Activated naive CD4-positive, alpha-beta T cell treated with anti-CD3 and anti-CD28 coated beads, Interleukin-2, amount 50 U/mL, for 16 hours (primary cell): ENCODE measurements at places on chromosomes 2 and 18.

- DNase-seq = peak; percentile 30
Measured at GRCh38 chr2:96867756-96868554, 1.9 kb downstream of the SEMA4C start.

DNA sequence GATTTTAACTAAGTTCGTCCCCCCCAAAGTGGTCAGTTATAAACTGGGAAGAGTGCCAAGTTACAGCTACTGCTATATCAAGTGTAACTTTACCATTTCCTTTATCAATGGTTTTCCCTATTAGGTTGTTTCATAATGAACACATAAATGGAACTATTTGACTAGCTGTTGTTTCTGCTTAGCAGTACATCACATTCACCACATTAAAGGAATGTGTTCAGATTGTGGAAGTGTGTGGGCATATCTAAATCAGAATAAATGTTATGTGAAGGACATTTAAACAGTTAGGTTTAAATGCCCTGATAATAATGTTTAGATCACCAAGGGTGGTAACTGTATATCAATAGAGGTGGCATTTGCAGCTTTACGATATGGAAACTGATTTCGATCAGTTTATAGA, 45.1 kb downstream of the SLC9A4 start:
- DNase-seq = no peak

DNA sequence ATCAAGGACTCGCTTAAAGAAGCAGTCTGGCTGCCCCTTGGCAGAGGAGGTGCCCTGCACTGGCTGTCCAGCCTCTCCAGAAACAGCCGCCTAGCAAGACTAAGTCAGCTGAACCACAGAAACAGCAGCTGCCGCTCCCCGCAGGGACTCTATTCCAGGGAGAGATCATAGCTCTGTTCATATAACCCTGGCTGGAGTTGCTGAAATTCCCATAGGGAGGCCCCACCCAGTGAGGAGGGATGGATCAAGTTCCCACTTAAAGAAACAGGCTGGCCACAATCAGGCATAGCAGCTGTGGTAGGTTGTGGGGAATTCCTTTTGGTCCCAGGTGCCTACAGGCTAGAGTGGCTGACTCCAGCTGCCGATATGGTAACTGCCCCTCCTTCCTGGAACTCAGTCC, 74.2 kb upstream of the MC4R start:
- no peak for DNase-seq

GRCh38 chr18:46360102-46360699, 256.0 kb downstream of the HAUS1 start:
- no peak for DNase-seq

DNA sequence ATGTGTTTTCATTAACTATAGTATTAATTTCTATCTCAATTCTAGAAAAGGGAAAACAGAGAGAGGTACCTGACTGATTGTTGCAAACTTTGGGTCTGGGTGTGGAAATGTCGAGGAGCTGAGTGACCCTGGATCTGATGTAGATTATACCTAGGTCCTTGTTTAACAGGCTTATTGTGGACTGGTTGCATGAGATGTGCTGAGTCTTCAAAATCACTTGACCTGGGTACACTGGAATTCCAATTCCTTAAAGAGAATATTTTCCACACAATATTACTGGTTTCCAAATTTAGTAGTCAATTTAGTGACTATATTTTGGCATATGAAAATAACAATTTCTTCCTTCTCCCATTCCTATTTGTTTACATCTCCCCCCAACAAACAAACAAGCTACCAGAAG, 13.6 kb downstream of the DUSP11 start:
- no peak for DNase-seq

DNA sequence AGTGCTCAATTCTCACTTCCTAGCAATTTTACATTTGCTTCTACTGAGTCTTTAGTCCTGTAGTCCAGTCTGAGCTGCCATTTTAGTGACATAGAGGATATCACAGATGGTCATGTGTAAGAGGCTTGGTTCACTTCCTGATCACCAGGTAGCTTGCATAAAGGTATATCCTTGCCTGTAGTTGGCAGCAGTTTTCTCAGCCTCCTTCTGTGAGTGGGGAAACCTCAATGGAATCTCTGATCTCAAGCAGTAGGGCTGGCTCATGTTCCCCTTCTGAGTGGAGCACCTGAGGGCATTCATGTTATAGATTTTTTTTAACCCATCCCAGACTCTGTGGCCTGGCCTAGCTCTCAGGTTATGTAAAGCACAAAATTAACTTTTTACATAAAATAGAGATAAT, 278.4 kb downstream of the RDH14 start:
- DNase-seq = no peak

DNA sequence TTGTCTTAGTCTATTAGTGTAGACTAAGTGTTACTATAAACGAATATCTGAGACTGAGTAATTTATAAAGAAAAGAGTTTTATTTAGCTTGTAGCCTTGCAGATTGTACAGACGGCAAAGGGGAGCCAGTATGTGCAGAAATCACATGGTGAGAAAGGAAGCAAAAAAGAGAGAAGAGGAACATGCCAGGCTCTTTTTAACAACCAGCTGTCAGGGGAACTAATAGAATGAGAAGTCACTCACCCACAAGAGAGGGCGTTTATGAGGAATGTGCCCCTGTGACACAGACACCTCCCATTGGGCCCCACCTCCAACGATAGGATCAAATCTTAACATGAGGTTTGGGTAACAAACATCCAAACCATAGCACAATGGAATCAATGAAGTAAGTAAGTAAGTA, 20.6 kb upstream of the ZNF804A start:
- no peak for DNase-seq

GRCh38 chr18:42730272-42730671, 385.2 kb downstream of the RIT2 start:
- DNase-seq = no peak

DNA sequence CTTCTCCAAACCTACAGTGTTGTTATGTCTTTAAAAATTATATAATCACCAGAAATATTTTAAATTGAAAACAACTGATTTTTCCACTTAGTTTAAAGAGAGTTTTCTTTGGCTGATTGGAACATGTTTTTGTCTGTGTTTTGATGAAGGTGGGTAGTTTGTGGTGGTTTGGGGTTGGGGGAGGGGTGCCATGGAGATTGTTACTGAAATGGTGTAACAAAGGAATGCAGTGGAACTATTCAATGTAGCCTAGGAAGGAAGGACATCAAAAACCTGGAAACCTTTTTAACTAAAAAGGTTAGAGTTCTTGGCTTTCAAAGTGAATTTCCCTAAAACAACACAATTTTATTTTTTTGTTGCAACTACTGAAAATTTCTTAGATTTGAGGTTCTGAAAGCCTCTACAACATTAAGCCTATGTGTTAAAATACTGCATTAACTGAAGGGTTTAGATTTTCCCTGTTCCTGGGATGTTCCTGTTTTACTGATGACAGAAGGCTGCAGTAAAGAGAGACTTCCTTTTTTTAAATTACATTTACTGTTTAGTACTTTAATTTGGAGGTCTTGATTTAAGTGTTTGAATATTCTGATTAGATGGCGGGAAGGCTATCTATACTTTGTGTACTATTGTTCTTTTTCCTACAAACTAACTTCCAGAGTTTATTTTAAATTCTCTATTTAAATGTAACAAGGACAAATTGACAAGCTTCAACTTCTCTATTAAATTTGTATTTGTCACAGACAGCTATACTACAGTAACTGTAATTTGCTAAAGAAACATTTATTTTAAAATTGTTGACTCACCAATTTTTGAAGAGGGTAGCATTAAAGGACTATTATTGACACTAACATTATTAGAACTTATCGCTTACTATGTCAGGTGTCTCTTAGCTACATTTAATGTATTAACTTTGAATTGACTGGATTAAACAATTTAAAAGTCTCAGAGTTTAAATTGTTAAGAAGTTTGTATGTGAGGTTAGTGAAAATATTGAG, 87.7 kb downstream of the LIMS1 start:
- no peak for DNase-seq

- no peak for DNase-seq
Measured at GRCh38 chr2:152826581-152827279, 108.3 kb downstream of the ARL6IP6 start.

GRCh38 chr2:241933179-241933911, 63.8 kb downstream of the RTP5 start:
- DNase-seq = no peak

- no peak for DNase-seq
Measured at GRCh38 chr2:70133491-70134322, 46.4 kb downstream of the PCBP1 start.

DNA sequence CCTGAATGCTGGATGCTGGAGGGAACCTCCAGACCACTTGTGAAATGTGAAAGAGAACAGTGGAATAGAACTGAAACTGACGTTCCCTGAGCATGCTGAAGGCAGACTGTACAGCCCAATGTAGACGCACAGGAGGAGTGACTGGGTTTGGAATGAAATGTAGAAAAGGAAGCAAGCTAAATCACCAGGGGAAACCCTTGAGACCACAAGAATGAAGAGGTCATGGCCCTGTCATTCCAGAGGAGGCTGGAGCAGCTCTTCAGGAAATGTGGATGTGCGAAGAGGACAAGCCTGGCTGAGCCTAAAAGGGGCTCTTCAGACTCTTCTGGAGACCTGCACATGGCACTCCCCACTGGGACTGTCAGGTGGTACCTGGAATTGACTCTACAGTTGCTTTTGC, 118.5 kb upstream of the ALPP start:
- no peak for DNase-seq

DNA sequence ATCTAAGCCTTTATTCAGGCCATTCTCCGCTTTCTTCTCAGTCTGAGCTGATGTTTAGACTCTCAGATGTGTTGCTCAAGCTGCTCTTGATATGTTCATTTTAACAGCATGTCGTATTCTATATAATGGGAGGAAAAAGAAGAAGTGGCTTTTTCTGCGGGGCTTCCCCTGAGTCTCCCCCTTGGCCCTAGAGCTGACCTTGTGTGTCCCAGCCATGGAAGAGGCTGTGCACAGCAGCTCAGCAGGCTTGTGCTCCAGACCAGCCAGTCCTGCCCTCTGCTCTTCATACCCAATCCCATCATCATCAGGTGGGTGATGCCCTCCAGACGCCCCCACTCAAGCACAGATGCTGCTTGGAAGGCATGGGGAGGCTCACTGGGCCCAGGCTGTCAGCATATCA, 155.1 kb upstream of the CELF4 start:
- DNase-seq = no peak

GRCh38 chr18:22285361-22286140, 116.2 kb downstream of the GATA6 start:
- DNase-seq = no peak

GRCh38 chr2:74507926-74508520, 528 bp upstream of the PCGF1 start:
- no peak for DNase-seq

- DNase-seq = no peak
Measured at GRCh38 chr2:74327199-74327598, 16.0 kb downstream of the SLC4A5 start.

DNA sequence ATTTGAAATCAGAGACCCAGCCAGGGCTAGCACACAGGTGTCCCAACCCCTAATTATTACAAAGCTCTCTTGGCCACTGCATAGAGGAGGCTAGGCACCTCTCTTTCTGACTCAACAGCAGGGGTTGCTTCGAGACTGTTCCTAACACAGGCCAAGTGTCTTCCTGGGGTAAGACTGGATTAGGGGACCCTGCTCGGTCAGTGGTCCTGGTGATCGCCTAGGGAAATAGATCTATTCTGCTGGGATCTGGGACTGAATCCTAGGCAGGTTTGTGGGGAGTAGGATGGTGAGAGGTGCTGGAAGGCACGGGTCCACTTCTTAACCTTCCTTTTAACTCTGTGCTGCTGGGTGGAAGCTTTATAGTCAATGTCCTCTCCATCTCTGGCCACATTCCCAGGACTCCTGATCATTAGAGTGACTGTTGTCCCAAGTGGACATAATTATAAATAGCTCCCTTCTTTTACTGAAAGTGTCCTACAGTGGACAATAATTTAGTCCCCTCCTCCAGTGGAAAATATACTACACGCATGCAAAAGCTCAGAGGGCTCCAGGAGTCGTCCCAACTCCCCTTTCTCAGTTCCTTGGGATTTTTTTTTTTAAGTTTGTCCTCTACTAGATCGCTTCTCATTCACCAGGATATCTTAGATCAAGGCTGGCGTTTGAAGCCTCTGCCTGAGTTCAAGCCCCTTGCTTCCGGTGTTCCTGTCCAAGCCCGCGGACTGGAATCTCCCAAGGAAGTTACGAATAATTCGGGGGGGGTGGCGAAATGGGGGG, 1.3 kb upstream of the TRIB2 start:
- DNase-seq = no peak

DNA sequence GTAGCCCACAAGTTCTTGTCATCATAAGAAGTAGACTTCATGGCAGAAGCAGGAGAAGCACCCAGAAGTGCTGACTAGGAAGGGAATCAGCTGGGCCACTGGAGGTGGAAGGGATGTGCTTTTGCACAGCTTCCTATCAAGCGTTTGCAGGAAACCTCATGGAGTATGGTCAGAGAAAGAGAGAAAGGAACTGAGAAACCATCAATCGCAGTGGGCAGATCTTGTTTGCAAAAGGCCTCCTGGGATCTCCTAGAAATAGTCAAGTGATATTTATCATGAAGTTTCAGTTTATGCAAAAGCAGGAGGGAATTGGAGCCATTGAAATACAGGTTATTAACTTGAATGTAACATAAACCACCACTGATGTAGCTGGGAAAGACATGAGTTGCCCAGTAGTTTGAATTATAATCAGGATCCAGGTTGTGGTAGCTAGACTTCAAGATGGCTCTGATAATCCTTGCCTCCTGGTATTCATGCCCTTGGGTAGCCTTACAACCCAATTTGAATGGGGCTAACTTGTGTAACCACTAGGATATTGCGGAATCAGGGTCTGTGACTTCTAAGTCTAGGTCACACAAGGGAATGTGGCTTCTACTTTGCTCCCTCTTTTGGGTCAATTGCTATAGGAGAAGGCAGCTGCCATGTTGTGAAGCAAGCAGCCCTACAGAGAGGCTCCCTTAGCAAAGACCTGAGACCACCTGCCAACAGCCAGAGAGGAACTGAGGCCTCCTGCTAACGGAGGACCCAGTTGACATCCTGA, 69.8 kb upstream of the TCF4 start:
- no peak for DNase-seq

DNA sequence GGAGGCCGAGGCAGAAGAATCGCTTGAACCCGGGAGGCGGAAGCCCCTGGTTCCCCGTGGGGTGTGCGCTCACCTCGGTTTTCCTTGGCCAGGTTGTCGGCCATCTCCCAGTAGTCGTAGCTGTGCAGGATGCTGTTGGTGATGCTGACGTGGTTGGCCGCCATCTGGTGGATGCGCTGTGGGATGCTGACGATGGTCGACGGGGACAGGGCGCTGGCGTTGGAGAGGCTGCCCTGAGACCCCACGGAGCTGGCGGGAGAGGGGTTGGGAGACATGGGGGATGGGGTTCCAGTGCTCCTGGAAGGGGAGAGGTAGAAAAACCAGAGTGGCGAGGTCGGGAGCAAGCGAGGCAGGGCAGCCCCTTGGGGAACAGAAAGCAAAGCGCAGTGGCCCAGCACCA, 64.4 kb upstream of the REV1 start:
- no peak for DNase-seq

DNA sequence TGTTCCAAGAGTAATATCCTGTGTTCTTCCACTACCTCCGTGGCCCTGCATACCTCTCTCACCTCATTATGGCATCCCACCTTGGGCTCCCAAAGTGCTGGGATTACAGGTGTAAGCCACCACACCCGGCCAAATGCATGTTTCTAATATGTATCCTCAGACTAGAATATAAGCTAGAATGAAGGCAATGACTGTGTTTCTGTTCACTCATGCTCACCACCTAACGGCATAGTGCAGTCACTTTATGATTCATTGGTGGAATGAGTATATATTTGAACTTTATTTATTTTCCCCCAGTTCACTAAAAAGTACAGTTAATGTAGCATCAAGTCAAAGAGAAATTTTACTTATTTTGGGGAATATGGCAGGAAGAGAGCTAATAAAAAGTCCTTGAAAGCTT, 11.3 kb downstream of the PIGN start:
- no peak for DNase-seq
